ENCODE measurements at places on chromosomes 6 and 20.

DNA sequence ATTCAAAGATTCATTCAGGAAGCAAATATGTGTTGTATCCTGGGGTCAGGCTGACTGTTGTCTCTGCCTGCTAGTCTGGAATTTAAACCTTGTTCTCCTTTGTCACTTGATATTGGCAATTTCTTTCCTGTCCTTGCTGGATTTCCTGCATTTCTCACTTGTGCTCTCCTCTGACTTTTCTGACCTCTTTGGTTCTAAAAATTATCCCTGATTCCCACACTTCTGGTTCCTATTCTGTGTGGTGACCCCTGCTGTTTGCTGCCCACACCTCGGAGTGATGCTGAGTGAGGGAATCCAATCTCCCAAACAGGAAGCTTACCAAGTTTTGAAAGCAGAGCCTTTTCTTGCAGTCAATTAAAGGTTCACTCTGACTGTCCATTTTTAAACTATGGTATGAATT is 345.3 kb downstream of the CDKAL1 start:
- peak; percentile 4 for DNase-seq

DNA sequence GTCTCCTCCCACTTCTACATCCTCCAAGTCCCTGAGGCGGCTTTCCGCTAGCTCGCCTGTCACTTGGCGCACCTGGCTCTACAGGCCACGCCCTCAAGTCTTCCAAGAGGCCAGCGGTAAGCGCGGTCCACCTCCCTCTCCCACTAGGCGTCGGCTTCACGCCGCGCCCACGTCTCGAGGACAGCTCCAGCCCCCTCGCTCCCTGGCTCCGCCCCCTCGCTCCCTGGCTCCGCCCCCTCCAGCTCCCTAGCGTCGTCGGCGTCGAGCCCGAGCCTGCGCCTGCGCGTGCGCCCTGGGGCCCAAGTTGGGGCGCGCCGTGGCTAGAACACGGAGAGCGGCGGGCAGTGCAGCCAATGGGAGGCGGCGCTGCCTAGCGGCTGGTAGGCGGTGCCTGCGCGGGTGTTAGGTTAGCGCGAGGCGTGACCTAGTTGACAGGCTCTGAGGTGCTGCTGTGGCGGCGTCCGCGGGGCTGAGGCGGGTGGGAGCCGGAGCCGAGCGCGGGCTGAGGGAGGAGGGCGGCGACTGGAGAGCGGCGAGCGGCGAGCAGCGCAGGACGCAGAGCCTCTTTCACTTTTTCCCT is at the start of gene MACROD2:
Gene MACROD2 (plus strand): TSS at position 431 of the 580 bp plus-strand sequence.
- DNase-seq: no peak

GRCh38 chr6:156507656-156508055 is 269.5 kb upstream of the ARID1B start:
- DNase-seq: no peak

DNA sequence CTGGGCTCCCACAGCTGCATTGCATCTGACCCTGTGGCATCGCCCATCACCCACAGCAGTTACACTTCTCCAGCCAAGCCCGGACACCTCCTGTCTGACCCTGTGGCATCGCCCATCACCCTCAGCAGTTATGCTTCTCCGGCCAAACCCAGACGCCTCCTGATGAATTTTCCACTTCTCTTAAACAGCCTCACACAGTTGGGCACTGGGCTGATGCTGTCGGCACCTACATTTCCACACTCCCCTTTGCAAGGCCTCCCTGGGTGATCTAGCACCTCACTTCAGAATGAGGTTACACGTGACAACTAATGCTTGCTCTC is 175.2 kb upstream of the ARID1B start:
- no peak for DNase-seq

- no peak for DNase-seq
These were observed 125.0 kb downstream of the ZMYND8 start for GRCh38 chr20:47231382-47232039.

GRCh38 chr20:54028276-54029011 is 42.0 kb downstream of the BCAS1 start:
- no peak for DNase-seq

DNA sequence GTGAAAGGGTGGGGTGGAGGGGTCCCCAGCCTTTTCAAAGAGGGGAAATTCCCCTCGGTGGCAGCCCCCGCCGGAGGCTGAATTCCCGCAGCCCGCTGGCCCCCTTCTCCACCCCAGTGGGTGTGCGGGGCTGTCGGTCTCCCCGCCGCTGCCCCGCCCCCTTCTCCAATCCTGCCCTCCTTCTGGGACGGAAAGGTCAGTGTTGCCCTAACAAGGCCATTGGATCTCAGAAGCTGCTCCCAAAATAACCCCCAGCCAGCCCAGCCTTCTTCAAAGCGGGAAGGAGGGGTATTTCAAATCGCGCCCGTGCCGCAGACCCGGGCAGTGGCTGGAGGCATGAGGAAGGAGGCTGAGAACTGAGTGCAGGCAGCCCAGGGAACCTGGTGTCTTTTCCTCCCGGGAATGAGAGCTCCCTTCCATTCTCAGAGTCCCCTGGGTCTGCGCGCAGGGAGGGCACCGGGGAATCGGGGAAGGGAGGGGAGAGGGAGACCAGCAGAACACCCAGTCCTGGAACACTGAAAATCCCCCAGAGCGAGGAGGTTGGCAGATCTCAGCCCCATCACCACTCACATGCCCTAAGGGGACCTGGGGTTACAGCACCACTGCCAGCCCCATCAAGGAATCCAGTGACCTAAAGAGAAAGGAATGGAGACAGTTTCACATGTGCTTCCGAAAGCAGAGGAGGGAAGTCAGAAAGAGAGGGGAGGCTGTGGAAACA is at the start of gene JPH2:
Gene JPH2 (minus strand): TSS at position 135 of the 718 bp plus-strand sequence. CDS start 483 bp downstream, outside the sequence.
- no peak for DNase-seq

DNA sequence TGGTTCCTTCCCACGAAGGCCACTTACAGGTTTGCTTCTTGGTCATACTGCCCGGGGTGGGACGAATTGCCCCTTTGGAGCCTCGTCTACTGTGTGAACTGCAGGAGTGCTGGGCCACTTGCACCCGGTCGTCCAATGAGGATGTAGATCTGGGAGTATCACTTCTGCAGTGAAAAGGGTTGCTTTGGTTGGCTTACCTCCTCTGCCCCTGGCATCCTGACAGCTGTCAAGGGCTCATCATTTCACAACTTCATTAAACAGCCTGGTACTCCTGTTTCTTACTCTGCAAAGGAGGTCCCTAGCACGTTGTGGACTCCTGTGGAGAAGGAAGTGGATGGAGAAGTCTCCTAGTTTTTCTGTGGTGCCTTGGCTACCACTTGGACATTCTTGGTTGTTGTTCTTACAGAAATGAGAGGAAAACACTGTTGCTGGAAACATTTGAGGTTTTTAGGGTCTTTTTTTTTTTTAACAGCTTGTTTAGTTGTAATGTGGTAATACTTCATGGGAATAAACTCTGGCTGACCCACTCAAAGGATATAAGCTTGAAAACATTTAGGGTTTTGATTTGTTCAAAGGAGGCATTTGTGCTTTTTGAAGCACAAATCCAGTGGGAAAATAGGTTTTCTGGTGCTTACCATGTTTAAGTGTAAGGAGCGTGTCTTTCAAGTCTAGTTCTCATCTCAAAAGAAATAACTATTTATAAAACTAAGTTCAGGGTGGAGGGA is 60.7 kb downstream of the AKAP12 start:
- no peak for DNase-seq

- peak; percentile 19 for DNase-seq
These were observed 39.3 kb downstream of the BEND3 start for GRCh38 chr6:107075951-107076381.

DNA sequence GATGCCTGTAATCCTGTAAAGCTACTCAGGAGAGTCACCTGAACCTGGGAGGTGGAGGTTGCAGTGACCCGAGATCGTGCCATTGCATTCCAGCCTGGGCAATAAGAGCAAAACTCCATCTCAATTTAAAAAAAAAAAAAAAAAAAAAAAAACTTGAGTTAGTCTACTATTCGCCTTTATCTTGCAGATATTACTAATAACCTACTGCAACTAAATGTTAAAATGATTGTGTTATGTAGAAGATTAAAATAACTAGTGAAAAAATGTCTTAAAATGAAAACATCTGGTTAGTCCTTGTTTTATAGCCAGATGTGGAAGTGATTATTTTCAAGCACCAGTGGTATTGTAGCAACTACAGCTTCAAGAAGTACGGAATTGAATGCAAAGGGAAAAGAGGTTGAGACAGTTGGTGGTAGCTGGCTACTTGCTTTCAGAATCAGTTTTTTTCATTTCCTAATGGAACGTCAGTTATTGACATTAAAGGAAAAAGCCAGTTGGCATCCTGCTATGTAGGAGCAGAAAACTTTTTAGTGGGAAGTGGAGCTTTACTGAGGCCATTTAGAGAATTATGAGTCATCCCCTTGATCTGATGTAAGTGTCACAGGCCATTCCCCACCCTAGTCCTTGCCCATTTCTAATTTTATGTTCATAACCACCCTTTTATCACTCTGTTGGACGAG is 43.8 kb upstream of the DYNLRB1 start:
- no peak for DNase-seq

DNA sequence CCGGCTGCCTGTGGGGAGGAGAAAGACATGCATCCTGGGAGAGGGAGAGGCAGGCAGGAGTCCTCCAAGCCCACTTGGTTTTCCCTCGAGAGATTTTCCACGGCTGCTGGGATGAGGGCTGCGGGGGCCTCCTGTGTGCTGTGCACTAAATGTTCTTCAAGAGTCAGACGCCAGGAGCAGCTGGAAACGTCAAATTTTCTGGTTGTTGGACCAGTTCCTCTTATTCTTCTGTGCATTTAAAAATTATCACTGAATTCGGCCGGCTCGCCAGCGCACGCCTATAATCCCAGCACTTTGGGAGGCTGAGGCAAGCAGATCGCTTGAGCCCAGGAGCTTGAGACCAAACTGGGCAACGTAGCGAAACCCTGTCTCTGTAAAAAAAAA is 32.8 kb upstream of the NTSR1 start:
- DNase-seq: no peak

DNA sequence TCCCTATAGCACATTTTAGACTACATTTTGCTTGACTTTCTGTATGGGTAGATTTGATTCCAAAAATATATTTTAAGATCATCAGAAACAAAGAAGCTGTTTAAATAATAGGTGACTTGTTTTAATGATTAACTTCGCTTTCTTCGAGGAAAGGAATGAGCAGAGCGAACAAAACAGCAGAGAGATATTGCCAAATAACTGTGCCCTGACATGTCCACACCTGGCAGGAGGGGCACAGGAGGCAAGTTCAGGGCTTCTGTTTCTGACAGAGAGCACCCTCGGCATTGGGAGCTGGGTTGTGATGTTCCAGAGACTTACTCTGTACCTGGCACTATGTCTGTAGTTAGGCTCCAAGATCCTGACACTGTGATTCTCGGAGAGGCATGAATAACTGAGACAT is 155.7 kb upstream of the SASH1 start:
- no peak for DNase-seq

GRCh38 chr20:38098952-38099351 is 65.4 kb downstream of the RPRD1B start:
- DNase-seq: no peak

GRCh38 chr6:137115658-137116057 is 57.8 kb downstream of the IL22RA2 start:
- DNase-seq: no peak

GRCh38 chr20:9978397-9979004 is 56.3 kb upstream of the ANKEF1 start:
- DNase-seq: peak; percentile 70

- DNase-seq: no peak
These were observed 168.5 kb downstream of the MYLK4 start for GRCh38 chr6:2582268-2582667.

DNA sequence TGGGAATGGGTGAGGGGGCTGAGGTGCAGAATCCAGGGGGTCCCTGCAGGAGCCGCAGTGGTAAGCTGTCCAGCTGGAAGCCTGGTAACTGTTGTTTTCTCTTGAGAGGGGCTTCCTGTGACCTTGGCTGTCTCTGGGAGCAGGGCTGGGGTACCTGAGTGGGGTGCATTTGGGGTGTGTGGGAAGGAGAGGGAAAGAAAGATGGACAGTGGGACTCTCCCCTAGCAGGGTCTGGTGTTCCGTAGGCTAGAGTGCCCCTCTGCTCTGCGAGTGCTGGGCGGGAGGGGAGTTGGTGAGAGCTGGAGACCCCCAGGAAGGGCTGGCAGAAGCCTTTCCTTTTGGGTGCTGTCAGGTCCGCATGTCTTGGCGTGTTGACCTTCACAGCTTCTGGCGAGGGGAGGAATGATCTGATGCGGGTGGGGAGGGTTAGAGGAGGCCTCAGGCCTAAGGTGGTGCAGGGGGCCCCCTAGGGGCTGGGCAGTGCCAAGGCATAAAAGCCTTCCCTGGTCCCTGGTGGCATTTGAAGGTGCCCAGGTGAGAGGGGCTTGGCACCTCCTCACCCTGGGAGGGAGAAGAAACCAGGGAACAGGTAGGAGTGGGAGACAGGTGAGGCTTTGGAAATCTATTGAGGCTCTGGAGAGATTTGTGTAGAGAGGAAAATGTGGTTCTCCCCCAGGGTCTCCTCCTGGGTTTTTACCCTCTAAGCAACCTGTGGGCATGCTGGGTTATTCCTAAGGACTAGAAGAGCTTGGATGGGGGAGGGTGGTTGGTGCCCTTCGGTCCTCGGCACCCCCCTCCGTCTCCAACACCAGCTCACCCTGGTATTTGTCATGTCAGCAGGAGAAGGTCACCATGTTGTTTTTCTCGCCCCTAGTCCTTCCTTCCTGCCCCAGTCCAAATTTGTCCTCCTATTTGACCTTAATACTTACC is 3.3 kb downstream of the VEGFA start:
- peak; percentile 74 for DNase-seq

DNA sequence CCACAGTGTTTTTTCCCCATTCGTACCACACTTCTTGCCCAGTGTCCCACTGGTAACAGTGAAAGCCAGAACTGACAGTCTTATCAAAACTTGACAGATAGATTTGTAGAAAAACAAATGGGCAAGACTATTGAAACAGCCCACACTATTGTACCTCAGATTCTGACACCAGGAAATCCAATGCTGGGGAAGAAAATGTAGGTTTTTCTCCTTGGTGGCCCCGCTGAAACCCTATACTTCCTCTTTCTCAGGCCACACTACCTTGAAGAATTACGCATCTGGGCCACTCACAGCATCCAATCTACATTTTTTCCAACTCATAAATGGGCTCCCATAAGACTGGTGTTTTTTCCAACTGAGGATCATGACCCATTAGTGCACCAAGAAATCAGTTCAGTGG is 90.9 kb upstream of the HDDC2 start:
- peak; percentile 71 for DNase-seq

DNA sequence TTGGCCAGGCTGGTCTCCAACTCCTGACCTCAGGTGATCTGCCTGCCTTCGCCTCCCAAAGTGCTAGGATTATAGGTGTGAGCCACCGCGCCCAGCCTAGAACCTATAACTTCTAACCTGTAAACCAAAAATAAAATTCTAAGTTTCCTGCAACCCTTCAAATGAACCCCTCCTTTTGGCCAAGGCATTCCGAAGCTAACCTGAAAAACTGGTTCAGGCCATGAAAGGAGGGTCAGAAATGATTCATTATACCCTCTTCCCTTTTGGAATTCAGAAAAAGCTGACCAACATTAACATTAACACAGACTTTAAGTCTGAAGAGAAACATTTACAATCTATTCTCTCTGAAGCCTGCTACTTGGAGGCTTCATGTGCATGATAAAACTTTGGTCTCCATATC is 165.1 kb downstream of the TINAG start:
- no peak for DNase-seq

DNA sequence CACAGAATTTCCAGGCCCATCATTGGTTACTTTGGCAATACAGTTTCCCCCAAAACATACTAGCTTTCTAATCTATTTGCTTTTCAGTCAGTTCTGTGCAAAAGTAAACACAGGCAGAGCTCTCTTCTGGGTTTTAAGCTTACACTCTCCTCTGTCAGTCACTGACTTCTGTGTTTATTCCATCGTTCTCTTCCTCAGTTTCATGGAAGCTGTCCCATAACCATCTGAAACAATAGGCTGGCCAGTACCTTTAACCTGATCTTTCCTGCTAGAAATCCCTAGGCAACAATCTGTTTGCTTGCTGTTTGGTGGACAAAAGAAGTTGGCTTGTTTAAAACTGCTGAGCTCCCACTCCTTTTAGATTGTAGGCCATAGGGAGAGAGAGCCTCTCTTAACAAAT is 431.5 kb downstream of the HACE1 start:
- no peak for DNase-seq
